Liver (tissue), 10 donors: ENCODE measurements at places on chromosomes 3 and 15. TPM values are rescaled to one million over a fixed set of nuclear protein-coding genes. Genes with fewer than 3 reads are reported as not detected.

GRCh38 chr3:151293127-151293526 is 14.8 kb upstream of the P2RY14 start:
- no peak overlapping the region for H3K27ac ChIP-seq
- DNase-seq, result no peak
- no peak overlapping the region for H3K4me3 ChIP-seq
- H3K4me1 ChIP-seq, result no peaks in the 10 kb centered on the region
- H3K36me3 ChIP-seq, result no peaks in the 10 kb centered on the region
- no peaks in the 10 kb centered on the region for H3K27me3 ChIP-seq

- no peak for DNase-seq
- H3K4me3 ChIP-seq, result no peak overlapping the region
- no peaks in the 10 kb centered on the region for H3K36me3 ChIP-seq
- H3K27me3 ChIP-seq, result no peaks in the 10 kb centered on the region
- H3K4me1 ChIP-seq, result peaks cover 5% of the 10 kb centered on the region
Observed at GRCh38 chr15:67968966-67969365, 85.1 kb upstream of the PIAS1 start.

GRCh38 chr3:5428607-5429516 is 241.4 kb downstream of the EDEM1 start:
- H3K36me3 ChIP-seq, result no peaks in the 10 kb centered on the region
- no peak overlapping the region for H3K27ac ChIP-seq
- H3K4me3 ChIP-seq, result no peak overlapping the region
- DNase-seq, result no peak
- H3K27me3 ChIP-seq, result no peaks in the 10 kb centered on the region

DNA sequence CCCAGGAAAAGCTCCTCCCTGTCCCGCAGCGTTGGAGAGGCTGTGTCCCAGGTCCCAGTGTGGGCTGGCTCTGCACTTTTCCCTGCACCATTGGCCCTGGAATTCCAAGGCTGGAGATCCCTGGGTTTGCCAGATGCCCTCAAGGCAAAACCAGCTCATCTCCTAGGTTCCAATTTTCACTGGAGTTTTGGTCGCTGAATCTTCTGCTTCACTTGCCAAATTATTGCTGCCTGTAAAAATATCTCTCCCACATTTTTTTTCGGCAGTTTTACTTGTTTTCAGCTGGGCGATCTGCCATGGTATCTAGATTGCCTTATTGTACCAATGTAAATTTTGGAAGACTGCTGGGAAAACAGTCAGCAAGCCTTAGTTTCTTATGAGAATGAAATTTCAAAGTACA is 150.9 kb upstream of the ATP10A start:
- H3K4me3 ChIP-seq, result no peak overlapping the region
- no peak overlapping the region for H3K27ac ChIP-seq
- H3K36me3 ChIP-seq, result no peaks in the 10 kb centered on the region
- no peaks in the 10 kb centered on the region for H3K4me1 ChIP-seq

- no peak for DNase-seq
- H3K4me1 ChIP-seq, result no peaks in the 10 kb centered on the region
- H3K4me3 ChIP-seq, result no peak overlapping the region
- H3K27me3 ChIP-seq, result peaks cover 6% of the 10 kb centered on the region
Observed at GRCh38 chr3:140206196-140207040, 271.4 kb downstream of the CLSTN2 start.

DNA sequence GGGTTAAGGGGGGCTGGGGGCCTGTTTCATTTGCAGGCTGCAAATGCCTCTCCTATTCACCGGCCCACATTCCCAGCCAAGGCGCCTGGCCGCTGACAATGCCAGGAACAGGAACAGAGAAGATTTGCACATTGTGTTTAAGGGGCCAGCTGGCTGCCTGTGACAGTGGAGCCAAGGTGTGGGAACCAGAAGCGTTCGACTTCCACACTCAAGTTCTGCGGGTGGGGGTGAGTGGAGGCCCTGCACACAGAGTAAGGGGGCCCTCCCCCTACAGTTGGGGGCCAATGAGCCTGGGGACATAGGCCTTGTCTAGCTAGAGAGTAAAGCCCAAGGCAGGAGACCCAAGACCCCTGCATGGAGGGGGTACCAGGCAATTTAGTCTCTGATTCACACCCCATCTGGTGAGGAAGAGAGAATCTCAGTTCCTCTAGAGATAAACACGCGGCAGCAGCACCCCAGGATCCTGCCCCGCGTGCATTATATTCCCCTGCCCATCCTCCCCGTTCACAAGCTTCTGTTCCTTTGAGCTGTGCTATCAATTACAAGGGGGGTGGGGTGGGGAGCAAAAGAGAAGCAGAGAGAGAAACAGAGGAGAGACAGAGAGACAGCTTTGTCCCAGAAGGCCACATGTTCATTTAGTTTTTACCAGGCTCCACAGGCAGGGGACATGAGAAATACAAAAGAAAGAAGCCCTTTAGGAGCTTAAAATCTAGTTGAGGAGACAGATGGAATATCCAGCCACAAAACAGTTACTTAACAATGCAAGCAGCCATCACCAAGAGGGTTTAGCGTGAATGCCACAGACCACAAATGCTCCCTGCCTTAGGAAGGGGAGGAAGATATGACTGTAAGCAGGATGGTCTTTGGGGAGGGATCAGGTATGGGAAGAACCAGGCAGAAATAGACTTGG is 9.2 kb downstream of the IGDCC3 start:
- H3K27ac ChIP-seq, result no peak overlapping the region
- no peak for DNase-seq
- no peaks in the 10 kb centered on the region for H3K4me1 ChIP-seq
- no peaks in the 10 kb centered on the region for H3K36me3 ChIP-seq
- no peak overlapping the region for H3K4me3 ChIP-seq

- H3K36me3 ChIP-seq, result no peaks in the 10 kb centered on the region
- H3K27me3 ChIP-seq, result no peaks in the 10 kb centered on the region
- H3K4me1 ChIP-seq, result no peaks in the 10 kb centered on the region
Observed at GRCh38 chr15:90471126-90471525, 58.6 kb upstream of the CRTC3 start.

DNA sequence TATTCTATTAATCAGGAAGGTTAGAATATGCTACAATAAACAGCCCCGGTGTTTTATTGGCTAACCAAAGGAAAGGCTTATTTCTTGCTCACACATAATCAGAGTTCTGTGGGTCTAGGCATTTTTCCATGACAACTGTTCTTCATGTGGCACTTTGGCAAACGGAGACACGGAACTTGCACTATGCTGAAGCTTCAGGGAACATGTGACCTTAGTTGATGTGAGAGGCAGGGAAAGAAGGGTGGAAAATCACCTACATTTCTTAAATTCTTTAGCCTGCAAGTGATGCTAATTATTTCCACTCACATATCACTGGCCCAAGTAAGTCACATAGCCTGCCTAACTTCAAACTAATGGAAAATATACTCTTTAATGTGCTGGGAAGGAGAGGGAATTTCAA is 344.6 kb downstream of the SV2B start:
- H3K27me3 ChIP-seq, result no peaks in the 10 kb centered on the region
- H3K36me3 ChIP-seq, result no peaks in the 10 kb centered on the region
- no peak for DNase-seq
- no peak overlapping the region for H3K4me3 ChIP-seq

DNA sequence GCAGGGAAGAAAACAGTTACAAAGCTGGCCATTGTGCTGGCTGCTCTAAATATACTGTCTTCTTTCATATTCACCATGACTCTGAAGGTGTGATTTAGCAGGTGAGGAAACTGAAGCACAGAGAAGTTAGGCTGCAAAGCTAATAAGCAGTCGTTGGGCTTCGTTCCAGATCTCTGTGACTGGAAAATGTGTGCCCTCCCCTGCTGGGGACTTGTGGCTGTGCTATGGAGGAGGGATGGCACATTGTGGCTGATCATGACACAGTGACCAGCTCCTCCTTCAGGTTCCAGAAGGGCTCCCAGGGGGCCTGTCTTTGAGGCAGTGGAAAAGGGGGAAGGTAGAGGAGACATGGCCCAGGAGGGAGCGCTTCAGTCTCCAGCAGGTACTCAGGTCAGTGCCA is 19.2 kb downstream of the PXK start:
- H3K4me3 ChIP-seq, result no peak overlapping the region
- no peaks in the 10 kb centered on the region for H3K36me3 ChIP-seq
- DNase-seq, result no peak
- no peak overlapping the region for H3K27ac ChIP-seq
- no peaks in the 10 kb centered on the region for H3K4me1 ChIP-seq
- H3K27me3 ChIP-seq, result no peaks in the 10 kb centered on the region

GRCh38 chr15:72437650-72438316 is 36.3 kb upstream of the ARIH1 start:
- H3K4me3 ChIP-seq, result peak overlapping the region; percentile 11
- DNase-seq, result no peak
- H3K36me3 ChIP-seq, result no peaks in the 10 kb centered on the region
- no peaks in the 10 kb centered on the region for H3K4me1 ChIP-seq

The MCF2L2 gene
- total RNA-seq, result 0.17 TPM

GRCh38 chr3:190378240-190378891 is 9.6 kb upstream of the CLDN16 start:
- DNase-seq, result no peak
- no peaks in the 10 kb centered on the region for H3K27me3 ChIP-seq
- H3K36me3 ChIP-seq, result no peaks in the 10 kb centered on the region
- H3K27ac ChIP-seq, result peak overlapping the region; percentile 4

- no peaks in the 10 kb centered on the region for H3K36me3 ChIP-seq
- H3K27me3 ChIP-seq, result no peaks in the 10 kb centered on the region
- H3K27ac ChIP-seq, result no peak overlapping the region
- DNase-seq, result no peak
- peaks cover 10% of the 10 kb centered on the region for H3K4me1 ChIP-seq
Observed at GRCh38 chr3:4731543-4732111, 238.5 kb downstream of the ITPR1 start.

DNA sequence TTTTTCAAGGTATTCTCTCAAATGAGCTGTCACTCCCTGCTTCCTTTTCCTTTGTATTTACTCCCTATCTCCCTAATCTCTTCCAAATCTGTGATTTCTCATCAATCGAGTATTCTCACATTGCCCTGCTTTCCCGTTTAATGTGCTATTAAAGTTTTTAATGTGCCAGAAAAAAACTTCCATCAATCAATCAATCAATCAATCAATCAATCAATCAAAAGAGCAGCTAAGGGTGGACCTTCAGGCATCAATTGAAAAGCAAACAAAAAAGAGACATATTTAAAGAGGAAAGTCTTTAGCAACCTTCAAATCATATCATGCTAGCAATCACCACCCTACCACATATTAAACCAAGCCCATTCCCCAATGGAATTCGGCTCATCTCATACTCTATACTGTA is 58.9 kb downstream of the SATB1 start:
- H3K4me1 ChIP-seq, result no peaks in the 10 kb centered on the region
- H3K36me3 ChIP-seq, result peaks cover 8% of the 10 kb centered on the region
- no peaks in the 10 kb centered on the region for H3K27me3 ChIP-seq
- no peak for DNase-seq
- no peak overlapping the region for H3K27ac ChIP-seq

GRCh38 chr3:12828751-12829150 is 12.6 kb downstream of the RPL32 start:
- no peak overlapping the region for H3K27ac ChIP-seq
- no peaks in the 10 kb centered on the region for H3K27me3 ChIP-seq
- no peak overlapping the region for H3K4me3 ChIP-seq
- H3K36me3 ChIP-seq, result peaks cover 1% of the 10 kb centered on the region
- H3K4me1 ChIP-seq, result no peaks in the 10 kb centered on the region
- DNase-seq, result no peak

- peaks cover 15% of the 10 kb centered on the region for H3K4me1 ChIP-seq
- H3K27me3 ChIP-seq, result no peaks in the 10 kb centered on the region
- DNase-seq, result no peak
Observed at GRCh38 chr3:58322793-58323192, 9.9 kb upstream of the PXK start.

- H3K27me3 ChIP-seq, result no peaks in the 10 kb centered on the region
- DNase-seq, result no peak
- H3K27ac ChIP-seq, result no peak overlapping the region
- H3K4me1 ChIP-seq, result no peaks in the 10 kb centered on the region
- H3K36me3 ChIP-seq, result no peaks in the 10 kb centered on the region
Observed at GRCh38 chr3:184629555-184630160, 68.1 kb downstream of the EPHB3 start.

DNA sequence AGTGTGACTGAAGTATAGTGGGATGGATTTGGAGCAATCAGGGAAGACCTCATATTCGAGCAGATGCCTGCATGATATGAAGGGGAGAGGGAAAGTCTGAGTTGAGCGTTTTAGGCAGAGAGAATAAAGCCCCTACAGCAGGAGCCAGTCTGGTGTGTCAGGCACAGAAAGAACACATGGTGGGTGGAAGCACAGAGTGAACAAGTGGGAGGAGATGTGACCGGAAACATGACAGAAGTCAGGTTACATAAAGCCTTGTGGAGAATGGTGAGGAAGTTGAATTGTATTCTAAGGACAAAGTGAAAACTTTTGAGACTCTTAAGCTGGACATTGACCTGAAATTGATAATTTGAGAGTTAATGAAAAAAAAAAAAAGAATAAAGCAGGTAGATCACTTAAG is 541.0 kb downstream of the PLOD2 start:
- H3K4me1 ChIP-seq, result no peaks in the 10 kb centered on the region
- H3K27ac ChIP-seq, result no peak overlapping the region
- no peaks in the 10 kb centered on the region for H3K36me3 ChIP-seq

DNA sequence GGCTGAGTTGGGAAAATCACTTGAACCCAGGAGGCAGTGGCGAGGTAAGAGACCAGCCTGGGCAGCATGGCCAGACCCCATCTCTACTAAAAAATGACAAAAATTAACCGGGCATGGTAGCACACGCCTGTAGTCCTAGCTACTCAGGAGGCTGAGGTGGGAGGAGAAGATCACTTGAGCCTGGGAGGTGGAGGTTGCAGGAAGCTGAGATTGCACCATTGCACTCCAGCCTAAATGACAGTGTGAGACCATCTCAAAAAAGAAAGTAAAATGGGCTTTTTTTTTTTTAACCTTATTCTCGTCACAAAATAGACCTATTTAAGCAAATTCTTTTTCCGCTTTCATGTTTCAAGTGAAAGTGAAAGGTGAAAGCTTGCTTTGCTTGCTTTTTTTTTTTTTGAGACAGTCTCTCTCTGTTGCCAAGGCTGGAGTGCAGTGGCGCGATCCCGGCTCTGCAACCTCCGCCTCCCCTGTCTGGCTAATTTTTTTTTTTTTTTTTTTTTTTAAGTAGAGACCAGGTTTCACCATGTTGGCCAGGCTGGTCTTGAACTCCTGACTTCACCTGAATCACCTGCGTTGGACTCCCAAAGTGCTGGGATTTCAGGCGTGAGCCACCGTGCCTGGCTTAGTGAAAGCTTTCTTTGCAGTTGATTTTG is 3.6 kb downstream of the PDIA3 start:
- H3K4me1 ChIP-seq, result peaks cover 19% of the 10 kb centered on the region
- peaks cover 17% of the 10 kb centered on the region for H3K36me3 ChIP-seq

DNA sequence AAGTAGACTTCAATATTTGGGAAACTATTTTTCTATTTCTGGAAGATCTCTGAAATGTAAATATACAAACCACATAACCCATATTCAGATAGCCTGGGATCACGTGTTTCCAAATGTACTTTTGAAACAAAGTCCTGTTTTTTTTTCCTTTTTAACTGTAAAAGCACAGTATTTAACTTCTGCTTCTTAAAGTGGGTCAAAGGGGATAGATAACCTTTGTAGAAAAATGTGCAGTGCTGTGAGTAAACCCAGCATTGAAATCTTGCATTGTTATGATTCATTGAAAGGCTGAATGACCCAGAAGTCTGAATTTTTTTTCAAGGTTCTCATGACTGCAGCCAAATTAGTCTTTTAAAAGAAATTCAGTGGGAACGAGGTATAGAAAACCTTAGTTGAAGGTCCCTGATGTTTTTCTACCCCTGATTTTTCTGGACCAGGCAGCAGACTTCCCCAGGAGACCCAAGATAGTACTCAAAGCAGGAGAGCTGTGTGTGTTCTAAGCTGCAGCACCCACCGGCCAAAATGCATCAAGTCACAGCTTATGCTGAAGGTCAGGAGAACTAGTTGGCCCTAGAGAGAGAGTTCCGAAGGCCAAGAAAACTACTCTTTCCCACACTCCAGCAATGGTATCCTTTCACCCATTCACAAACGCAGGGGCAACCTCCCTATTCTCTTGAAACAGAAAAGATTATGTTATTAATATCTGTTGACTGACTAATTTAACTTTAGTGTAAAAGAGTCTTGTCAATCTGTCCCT is 43.6 kb upstream of the APH1B start:
- no peaks in the 10 kb centered on the region for H3K27me3 ChIP-seq
- no peak overlapping the region for H3K4me3 ChIP-seq
- H3K4me1 ChIP-seq, result peaks cover 7% of the 10 kb centered on the region
- DNase-seq, result no peak
